IMR-90 (cell line): ENCODE measurements at places on chromosomes 2 and 18. TPM values are rescaled to one million over a fixed set of nuclear protein-coding genes. Genes with fewer than 3 reads are reported as not detected.
A peak's percentile ranks its signal among the peaks of the same experiment; 100 is the strongest.

GRCh38 chr2:125073440-125073839 lies 1048.4 kb downstream of the CNTNAP5 start:
- no peak for DNase-seq

DNA sequence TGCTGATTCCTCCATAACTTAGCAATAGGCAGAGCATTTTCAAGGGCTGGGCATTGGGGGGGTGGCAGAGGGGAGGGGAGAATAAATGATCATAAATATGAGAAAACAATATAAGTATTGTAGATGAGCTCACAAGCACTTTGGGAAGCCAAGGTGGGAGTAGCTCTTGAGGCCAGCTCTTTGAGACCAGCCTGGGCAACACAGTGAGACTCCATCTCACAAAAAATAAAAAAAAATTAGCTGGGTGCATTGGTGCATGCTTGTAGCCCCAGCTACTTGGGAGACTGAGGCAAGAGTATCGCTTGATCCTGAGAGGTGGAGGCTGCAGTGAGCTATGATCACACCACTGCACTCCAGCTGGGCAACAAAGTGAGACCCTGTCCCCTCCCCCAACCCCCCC lies 75.9 kb downstream of the MYCN start:
- no peak for DNase-seq

DNA sequence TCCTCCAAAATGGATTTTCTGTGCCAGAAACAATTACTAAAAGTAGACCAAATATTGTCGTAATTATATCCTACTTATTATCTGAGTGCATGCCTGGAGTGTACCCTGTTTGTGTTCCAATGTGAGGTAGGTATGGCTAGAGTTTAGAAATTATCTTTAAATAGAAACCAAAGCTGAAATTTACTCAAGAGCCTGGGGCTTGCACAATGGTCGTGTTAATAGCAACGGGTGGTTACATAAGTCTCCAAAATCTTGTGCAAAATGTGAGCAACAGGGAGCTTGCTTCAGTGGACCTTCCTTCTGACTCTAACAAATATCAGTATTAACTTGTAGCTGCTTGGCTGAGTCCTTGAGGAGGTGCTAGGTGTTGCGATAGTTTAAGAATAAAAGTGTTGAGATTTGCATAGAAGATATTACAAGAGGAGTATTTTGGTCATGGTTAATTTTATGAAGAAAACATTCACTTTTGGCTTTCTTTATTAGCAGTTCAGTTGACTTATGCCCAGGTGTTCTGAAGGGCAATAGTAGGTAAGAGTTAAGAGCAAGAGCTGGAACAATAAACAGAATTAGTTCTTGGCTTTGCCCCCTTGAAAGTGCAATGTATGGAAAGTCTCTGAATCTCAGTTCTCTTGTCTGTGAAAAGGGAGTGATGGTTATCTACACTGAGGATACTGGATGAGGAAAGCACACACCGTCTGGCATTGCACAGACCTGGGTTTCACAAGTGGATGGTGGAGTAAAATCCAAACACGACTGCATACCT lies 4.6 kb downstream of the CXCR4 start:
- no peak for DNase-seq

DNA sequence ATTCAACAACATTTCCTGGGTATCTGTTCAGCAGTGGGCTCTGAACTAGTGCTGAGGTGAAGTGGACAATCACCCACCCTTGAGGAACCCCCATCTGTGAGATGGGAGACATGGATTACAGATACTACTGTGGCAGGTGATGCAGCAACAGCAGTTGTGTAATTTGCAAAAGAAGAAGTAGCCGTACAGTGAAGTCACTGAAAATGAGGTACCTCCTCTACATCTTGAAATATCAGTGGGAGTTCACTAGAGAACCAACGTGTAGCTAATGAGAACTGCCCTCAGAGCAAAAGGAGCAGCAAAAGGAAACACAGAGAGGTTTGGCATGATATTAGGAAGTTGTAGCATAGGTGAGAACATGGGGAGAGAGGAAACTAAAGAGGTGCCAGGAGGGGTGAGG lies 41.3 kb downstream of the VSNL1 start:
- no peak for DNase-seq

- DNase-seq = no peak
Measured at GRCh38 chr18:58349650-58350049, 279.2 kb downstream of the ALPK2 start.

DNA sequence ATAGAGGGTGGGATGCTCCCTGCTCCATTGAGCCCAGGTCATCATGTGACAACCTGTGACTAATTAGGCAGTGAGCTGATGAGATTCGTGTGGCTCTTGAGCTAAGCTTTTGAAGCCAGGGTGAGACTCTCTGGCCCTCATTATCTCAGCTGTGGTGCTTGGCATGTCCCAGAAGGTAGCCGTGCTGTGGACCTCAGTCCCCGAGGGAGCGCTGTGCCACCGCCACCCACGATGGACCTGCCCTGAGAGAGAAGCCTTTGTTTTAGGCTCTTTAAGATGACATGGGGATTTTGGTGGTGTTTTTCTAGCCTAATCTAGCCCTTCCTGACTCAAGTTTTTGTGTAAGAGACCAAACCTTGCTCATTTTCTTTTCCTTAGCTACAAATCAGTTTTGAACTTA lies 66.4 kb downstream of the NEDD4L start:
- DNase-seq = no peak

DNA sequence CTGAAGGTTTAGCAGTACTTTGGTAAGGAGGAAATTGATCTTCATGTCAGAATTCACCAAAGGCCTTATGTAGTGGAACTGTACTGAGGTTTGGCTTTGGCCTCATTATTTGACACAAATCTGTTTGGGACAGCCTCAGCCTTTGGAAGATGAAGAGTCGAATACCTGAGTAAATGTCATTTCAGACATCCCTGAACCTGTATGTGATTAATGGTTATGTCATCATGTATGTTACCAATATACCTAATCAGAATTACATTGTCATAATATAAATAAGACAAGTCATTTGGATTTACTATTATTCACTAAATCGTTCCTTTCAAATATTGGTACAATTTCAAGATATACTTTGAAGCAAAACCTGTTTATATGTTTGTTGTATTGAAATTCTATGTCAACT lies 10.6 kb upstream of the ABCA12 start:
- no peak for DNase-seq

GRCh38 chr2:587087-587960 lies 89.9 kb downstream of the TMEM18 start:
- DNase-seq = no peak

DNA sequence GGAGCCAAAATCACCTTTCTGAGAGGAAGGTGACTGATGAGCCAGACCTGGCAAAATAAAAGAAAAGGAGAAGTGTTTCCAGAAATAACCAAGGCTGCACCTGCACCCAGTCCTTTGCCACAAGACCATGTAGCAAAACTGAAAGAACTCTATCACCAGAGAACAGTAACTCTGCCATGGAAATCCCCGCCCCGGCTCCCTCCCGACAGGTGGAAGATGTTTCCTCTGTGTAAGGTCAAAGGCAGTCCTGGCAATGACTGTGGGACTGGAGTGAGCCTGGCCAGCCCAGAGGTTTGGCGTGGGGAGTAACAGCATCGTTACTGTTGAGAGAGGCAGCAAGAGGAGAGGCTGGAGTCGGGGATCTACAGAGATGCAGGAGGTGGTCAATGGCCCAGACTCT lies 42.3 kb downstream of the SPRED2 start:
- DNase-seq = no peak

DNA sequence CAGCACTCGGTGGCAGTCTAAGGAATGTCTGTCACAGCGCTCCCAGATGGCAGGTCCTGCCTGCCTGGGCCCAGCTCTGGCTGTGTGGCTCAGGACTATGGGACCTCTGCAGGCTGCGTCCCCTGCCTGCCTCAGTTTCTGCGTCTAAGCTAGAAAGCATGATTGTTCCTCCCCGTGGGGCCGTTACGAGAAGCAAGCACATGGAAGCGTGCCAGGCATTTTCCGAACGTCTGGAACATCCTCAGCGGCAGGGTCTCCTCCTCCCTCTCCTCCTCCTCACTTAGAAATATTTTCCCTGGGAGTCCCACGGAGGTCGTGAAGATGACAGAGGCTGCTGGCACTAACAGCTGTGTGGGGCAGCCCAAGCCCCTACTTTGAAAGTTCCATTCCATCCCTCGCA lies 43.3 kb downstream of the LRRFIP1 start:
- DNase-seq = no peak

DNA sequence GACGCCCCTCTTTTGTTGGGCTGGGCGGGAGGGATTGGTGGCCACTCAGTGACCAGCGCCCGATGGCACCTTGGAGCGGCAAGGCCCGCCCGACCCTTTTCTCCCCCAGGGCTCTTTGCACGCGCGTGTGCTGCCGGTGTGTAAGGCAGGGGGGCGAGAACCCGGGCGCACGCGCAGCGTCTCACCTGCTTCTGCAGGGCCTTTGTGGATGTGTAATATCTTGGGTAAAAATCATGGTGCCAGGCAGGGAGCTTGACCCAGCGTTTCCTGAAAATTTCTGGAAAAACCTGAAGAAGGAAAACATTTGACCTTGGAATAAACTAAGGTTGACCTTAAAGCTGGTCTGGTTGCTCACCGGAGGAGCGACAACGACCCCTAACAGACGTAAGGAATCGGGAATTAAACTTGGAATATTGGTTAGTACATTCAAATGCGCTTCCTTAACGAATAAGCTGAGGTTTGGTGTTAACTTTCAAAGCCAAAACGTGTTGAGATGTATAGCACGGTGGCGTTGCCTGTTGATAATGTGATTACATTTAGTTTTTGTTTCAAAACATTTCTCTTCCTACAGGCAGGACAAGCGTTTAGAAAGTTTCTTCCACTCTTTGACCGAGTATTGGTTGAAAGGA lies 438 bp downstream of the HSPE1 start:
- DNase-seq = peak; percentile 5

GRCh38 chr2:39243469-39244123 lies at the start of gene CDKL4:
CDKL4 (minus strand) TSS chr2:39243970.
- no peak for DNase-seq

DNA sequence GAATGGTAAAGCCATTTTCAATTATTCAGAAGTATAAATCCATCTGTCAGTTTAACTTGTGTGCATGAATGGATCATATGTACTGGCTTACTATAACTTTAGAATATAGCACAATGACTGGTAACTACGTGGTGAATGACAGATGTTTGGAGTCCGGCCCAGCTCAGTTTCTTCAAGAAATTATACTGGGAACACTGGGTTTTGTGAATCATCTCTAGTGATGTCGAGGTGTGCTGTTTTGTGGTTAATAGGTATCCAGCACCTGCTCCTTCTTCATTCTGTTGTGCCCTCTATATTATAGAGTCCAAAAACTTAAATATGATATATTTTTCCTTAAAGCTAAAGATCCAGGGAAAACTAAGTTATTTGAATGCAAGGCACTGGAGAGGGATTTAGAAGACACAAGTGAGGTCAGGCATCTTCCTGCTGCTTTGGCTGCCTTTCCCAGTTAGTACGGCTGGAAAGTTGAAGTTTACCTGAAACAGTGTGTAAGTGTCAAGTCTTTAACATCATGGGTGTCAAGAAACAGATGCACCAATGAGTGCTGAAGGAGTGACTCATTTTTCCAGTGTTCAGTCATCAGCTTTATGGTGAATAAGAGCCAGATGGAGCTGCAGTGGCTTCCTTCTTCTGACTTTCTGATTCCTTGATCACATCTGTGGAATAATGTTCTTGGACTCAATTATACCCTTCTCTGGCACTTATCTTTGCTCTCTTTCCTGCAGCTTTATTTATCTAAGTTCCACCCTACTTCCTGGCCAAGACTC lies 1079.5 kb upstream of the CELF4 start:
- DNase-seq = no peak

- DNase-seq = no peak
Measured at GRCh38 chr2:2557475-2557874, 226.4 kb upstream of the MYT1L start.

DNA sequence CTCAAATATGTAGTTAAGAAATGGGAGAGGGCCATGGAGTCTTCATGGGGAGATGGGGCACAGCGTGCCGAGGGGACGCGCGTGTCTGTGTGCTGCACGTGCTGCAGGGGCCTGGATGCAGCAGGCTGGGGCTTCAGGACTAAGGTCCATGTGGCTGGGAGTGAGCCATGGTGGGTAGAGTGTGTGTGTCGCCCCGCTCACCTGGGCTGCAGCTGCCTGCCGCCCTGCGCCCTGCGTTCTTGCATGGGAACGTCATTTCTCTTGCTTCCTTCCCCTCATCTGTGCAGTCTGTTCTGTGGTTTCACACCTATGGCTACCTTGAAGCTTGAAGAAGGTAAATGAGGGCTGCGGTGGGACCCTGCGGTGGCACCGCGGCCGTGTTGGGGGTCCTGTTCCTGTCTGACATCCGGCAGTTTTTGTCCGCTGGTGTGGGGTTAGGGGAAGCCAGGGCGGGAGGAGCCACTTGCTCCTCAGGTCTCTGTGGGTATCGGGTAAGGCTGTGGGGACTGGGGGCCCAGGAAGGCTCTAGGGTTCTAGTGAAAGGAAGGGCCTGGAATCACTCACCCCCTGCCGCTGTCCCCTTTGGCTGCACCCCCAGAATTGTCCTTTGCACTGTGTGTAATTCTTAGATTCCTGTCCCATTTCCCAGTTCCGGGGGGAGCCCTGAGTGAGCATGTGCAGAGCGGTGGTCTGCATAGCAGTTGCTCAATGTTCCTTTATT lies 54.1 kb upstream of the HS6ST1 start:
- no peak for DNase-seq

DNA sequence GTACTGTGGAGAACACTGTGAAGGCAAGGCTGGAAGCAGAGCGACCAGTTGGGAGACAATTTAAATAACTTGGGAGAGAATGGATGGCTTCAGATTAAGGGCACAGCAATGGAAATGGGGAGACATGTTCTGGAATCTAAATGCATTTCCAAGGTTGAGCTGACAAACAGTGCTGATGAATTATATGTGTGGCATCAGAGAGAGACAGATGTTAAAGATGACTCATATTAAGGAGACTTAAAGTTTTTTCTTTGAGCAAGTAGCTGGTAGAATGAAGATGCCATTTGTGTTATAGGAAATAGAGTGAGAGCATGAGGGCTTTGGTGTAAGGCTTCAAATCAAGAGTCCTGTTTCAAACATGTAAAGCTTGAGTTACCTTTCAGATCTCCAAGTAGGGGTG lies 441.8 kb downstream of the SETBP1 start:
- DNase-seq = no peak

The ANKRD62 gene
- polyA plus RNA-seq = not detected in 2 replicates

The ARHGEF33 gene
- 0.20 and 0.21 TPM in 2 replicates for polyA plus RNA-seq

The GALNT3 gene
- polyA plus RNA-seq = 0.76 and 1.1 TPM in 2 replicates

The AQP12A gene
- polyA plus RNA-seq = not detected in 2 replicates

The GPR39 gene
- 4.4 and 5.4 TPM in 2 replicates for polyA plus RNA-seq

The MOCOS gene
- 0.87 and 1.1 TPM in 2 replicates for polyA plus RNA-seq

The ASAP2 gene
- 25.0 and 28.1 TPM in 2 replicates for polyA plus RNA-seq

The IL36RN gene
- not detected in 2 replicates for polyA plus RNA-seq

The DHRS9 gene
- polyA plus RNA-seq = not detected in 2 replicates

The CYS1 gene
- polyA plus RNA-seq = 0.12 and 0.17 TPM in 2 replicates

The SCN2A gene
- polyA plus RNA-seq = 0.17 and 0.24 TPM in 2 replicates

The SCN3A gene
- polyA plus RNA-seq = 0.19 and 0.26 TPM in 2 replicates

The NYAP2 gene
- not detected in 2 replicates for polyA plus RNA-seq

The SLC30A3 gene
- polyA plus RNA-seq = 0.15 and 0.17 TPM in 2 replicates

The PLCL1 gene
- 0.13 and 0.14 TPM in 2 replicates for polyA plus RNA-seq

The LRP1B gene
- polyA plus RNA-seq = 0.02 TPM in 1 of 2 replicates, not detected in the other
